ENCODE measurements at places on chromosomes 1 and 21. TPM values are rescaled to one million over a fixed set of nuclear protein-coding genes. Genes with fewer than 3 reads are reported as not detected.

GRCh38 chr1:43241413-43241836 lies 28.4 kb upstream of the TMEM125 start:
- peak; percentile 47 for DNase-seq

LCE2B gene
- not detected for total RNA-seq

OXCT2 gene
- not detected for total RNA-seq

DNA sequence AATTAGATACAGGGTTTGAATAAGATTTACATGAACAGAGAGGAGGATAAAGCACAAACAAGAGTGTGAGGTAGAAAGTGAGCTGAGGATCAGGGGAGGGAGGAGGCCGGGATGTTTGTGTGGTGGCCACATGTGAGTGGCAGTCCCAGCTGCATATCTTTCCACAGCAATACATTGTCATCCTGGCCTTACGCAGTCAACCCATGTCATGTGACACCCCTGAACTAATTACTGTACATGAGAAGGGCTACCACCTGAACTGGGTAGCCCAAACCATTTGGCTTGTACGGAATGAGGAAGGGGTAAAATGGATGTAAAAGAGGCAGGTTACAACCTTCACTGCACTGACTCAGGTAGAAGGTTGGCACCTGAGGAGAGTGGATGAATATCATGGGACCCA lies 4.2 kb downstream of the SLAMF7 start:
- no peak for DNase-seq

DNA sequence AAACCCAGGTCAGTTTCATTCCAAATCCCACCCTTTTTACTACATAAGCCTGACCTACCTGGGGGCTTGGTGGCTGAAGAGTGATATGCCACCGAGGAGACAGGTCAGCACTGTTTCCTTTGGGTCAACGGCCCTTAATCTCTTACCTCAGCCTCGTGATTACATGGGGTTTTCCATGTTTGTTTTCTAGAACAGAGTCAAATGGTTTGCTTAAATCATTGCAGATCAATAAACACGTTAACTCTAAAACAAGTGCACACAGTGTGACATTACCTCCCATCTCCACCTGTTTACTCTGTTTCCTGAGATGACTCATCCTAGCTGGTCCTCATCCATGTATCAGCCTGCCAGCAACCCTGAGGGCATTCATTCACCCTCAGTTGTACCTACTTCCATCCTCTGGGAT lies 40.8 kb upstream of the TP53BP2 start:
- no peak for DNase-seq

DNA sequence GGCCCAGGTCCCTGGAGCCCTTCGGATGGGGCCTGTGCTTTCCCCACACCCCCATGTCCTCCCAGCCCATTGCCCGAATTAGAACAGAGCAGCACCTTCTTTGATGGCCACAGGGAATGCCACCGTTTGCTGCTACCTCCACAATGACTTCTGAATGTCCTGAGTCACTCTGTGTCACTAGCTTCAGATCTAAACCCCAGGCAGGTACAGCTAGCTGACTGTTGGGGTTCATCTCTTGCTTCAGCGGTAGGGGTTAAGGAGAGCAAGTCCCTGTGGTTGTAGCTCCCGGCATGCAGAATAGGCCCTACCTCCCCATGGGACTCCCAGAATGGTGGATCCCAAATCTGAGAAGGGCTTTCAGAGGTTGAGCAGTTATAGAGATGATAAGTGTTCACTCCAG lies 291.1 kb upstream of the POU3F1 start:
- DNase-seq: no peak

- no peak for DNase-seq
Observed at GRCh38 chr1:212291505-212292134, 6.4 kb downstream of the PPP2R5A start.

DNA sequence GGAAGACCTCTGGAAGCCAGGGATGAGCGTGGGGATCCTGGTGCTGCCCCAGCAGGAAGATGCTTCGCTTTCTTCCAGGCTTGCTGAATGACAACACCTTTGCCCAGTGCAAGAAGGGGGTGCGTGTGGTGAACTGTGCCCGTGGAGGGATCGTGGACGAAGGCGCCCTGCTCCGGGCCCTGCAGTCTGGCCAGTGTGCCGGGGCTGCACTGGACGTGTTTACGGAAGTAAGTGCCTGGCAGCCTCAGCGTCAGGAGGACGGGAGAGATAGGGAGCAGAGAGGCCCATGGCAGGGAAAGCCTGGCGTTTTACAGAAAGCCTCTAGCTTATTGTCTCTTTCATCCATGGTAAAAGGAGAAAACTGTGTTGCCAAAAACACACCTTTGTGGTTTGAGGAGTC lies 23.5 kb downstream of the PHGDH start:
- no peak for DNase-seq

GRCh38 chr1:23019863-23020625 lies 776 bp downstream of the KDM1A start:
- no peak for DNase-seq

DNA sequence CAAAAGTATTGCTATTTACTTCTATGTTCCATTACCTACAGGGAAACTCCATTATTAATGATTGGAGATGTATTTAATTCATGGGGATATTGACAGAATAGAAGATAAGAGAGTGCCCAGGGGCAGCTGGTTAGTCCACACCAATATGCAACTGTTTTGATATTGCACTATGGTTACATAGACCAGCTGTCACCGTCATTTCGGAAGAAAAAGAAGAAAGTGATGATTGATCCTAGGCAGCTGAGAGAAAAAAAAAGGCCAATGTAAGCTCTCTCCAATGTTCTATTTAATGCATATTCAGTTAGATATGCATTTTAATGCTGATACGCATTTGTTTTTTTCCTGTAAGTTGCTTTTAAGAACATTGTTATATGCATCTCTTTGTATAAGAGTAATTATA lies 1367.2 kb downstream of the KCNT2 start:
- no peak for DNase-seq

DNA sequence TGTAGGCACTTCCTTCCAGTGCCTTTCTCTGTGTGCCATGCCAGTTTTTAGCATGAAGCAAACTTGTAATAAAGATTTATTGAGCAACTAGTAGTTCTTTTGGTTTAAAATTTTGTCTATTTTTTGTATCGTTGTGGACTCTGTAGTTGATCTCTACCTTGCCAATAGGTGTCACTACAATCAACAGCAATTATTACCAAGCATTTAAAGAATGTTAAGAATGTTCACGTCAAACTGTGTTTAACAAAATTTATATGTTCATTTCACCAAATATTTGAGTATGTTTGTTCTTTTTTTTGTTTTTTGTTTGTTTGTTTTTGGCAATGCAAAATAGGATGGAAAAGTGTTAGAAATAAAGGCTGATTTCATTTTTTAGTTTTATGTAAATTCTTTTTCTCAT lies 208.1 kb downstream of the PATJ start:
- no peak for DNase-seq

DNA sequence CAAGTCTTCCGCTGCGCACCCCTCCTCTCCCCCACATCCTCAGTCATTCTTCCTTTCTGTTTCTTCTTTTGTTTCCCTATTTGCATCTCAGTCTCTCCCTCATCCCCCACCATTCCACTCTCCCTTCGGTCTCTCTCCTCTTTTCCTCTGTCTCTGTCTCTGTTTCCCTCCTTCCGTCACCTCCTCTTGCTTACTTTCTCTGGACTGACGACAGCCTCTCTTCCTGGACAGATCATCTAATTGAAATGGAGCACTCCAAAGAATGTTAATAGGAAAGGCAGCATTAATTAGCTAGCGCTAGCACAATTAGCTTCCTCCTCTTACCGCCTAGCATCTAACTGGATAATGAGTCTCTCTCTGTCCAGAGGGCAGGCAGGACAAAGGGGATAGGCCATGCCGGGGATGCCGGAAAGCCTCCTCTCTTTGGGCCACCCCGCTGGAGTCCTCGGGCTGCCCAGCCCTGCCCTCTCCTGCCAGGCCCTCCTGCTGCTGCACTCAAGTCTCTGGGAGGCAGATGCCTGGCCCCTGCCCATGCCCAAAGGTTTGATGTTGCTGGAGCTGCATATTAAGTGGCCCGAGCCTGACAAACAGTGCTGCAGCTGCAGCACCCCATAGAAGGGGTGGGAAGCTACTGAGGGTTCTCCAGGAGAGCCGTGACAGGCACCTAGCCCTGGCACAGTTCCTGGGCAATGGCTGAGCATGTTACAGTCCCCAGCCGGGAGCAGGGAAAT lies 20.8 kb downstream of the DISP3 start:
- DNase-seq: no peak

- DNase-seq: no peak
Observed at GRCh38 chr1:38741341-38741740, 118.2 kb downstream of the RRAGC start.

- DNase-seq: no peak
Observed at GRCh38 chr1:5519366-5520135, 472.7 kb downstream of the NPHP4 start.

- DNase-seq: no peak
Observed at GRCh38 chr1:206705726-206706297, 21.1 kb downstream of the MAPKAPK2 start.

- no peak for DNase-seq
Observed at GRCh38 chr1:169186106-169186505, 79.6 kb downstream of the ATP1B1 start.

- peak; percentile 97 for DNase-seq
Observed at GRCh38 chr1:161021165-161021969, 415 bp upstream of the F11R start.

DNA sequence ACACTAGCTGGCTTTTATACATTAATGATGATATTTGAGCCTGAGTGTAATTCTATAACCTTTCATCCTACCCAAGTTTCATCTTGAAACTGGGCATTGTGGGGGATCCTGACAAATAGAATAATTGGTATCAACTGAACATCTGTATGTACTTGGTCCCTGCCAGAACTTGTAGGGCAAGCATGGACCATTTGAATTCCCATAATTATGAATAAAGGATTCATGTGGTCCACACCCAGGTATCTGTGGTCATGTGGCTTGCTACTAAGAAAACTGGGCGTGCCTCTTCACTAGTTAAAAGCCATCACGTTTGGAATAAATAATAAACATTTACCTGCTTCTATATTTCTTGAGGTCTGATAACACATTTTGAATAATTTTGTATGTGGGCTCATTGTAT lies 20.6 kb upstream of the VTCN1 start:
- DNase-seq: no peak

CCDC27 gene
- total RNA-seq: not detected

DNA sequence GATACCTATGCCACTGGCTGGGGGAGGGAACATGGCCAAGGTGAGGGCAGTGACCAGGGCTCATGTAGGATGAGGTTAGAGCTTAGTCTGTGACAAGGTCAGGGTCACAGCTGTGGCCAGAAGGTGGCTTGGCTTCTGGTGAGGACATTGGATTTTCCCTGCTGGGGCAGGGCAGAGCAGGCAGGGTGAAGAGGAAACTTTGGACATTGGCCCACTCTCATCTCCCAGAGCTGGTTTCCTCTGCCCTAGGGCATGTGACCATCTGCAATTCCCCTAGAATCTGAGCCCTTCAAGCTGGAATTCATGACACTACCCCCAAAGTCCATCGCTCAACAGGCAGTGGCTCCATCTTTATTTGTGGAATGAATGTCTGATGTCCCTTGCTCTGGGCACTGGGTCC lies 5.3 kb downstream of the DMBX1 start:
- DNase-seq: no peak

ANKRD34A gene
- 0.30 TPM for total RNA-seq

KCNJ15 gene
- total RNA-seq: 50.0 TPM

GRCh38 chr1:150906329-150906728 lies 19.4 kb downstream of the CTXND2 start:
- DNase-seq: no peak

GRCh38 chr1:177181631-177182291 lies 11.0 kb downstream of the BRINP2 start:
- peak; percentile 48 for DNase-seq

DNA sequence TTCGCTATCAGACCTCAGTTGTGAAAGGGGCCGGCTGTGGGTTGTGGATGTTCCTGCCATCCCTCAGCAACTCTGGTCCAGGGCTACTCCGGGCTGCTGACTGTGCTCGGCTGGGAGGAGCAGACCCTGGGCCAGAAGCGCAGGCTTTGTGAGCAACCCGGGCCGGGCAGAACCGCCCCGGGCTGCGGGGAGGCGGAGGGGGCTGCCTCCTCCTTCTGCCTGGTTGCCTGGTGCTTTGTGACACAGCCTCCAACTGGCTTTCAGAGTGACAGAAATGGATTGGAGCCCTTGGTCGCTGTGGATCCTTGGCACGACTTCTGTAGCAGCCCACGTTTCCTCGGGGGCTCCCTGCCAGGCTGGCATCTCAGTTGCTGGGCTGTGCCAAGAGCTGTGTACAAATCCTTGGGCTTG lies 10.0 kb downstream of the DRAXIN start:
- no peak for DNase-seq

DNA sequence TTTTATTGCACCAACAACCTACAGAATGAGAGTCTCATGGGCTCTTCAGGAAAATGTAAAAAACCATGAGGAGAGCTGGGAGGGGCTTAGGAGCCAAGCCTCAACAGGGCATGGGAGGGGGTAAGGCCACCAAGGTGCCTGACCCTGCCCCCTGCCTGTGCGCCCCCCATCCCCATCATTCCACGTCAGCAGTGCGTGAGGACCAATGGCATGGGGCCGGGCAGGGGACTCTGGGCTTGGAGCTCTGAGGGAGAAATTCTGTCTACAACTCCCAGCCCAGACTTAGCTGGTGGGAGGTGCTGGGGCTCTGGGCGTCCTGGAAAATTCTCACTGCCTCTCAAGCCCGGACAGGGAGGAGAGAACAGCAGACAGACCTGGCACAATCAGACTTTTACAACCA lies 5.2 kb upstream of the CAMK2N1 start:
- no peak for DNase-seq

DNA sequence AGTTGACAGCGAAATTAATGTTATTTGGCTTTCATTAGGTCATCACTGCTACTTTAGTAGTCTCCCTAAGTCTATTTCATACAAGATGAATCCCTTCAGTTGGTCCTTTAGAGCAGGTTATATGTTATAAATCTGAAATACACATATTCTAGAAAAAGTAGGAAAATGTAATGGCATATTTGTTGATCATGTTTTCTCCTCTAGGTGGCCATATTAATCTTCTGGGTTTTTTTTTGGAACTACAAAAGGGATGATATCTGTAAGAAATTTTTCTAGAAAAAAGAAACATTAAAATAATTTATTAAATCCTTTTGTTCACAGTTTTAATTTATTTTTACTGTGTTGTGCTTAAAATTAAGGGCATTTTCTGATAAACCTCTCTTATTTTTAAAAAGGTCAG lies 87.9 kb downstream of the SYT14 start:
- DNase-seq: no peak

- no peak for DNase-seq
Observed at GRCh38 chr21:35233756-35234155, 184.7 kb upstream of the RUNX1 start.
